ENCODE measurements at places on chromosomes 2 and 18. TPM values are rescaled to one million over a fixed set of nuclear protein-coding genes. Genes with fewer than 3 reads are reported as not detected.
A peak's percentile ranks its signal among the peaks of the same experiment; 100 is the strongest.

DNA sequence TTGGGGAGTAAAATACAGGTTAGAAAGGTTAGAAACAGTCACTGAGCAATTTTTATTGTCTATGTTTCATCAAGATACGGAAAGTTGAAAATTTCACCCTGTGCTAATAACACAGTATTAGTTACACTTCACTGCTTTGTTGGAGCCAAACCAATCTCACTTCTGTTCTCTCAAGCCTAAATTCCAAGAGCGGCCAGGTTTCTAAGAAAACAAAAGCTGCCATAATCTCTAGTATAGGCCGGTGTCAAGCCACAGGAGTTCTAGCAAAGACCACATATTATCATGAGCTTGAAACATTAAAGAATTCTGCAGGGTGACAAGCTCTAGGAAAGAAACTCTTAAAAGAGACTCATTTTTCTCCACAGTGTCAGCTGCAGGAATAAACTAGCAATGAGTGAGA is 128.7 kb downstream of the TXNL1 start:
- no peak for DNase-seq

- DNase-seq = no peak
Observed at GRCh38 chr2:44777036-44777435, 164.5 kb upstream of the SIX3 start.

DNA sequence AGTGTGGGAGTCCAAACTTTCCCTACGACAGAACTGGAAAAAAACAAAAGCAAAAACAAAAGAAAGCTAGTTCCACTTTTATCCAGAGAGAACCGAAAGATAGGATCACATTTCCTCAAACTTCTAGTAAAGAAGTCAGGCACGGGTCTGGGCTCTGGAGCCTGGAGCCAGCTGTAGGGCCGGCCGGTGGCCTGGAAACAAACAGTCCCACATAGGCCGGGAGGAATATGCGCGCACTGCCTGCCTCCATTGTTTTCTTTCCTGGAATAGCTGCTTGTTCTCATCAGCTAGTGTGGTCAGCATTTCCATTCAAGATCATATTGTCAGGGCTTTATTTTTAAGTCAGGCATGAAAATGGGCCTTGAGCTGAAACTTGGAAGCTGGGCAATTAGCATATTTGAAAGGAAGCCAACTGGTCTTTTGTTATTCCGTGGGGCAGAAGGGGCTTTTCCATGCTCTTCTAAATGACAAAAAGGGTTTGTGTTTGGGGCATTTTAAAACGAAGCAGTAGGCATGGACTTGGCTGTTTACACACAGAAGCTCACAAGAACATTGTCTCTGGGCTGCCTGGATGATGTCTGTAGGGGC is 58.7 kb upstream of the RFX8 start:
- no peak for DNase-seq

DNA sequence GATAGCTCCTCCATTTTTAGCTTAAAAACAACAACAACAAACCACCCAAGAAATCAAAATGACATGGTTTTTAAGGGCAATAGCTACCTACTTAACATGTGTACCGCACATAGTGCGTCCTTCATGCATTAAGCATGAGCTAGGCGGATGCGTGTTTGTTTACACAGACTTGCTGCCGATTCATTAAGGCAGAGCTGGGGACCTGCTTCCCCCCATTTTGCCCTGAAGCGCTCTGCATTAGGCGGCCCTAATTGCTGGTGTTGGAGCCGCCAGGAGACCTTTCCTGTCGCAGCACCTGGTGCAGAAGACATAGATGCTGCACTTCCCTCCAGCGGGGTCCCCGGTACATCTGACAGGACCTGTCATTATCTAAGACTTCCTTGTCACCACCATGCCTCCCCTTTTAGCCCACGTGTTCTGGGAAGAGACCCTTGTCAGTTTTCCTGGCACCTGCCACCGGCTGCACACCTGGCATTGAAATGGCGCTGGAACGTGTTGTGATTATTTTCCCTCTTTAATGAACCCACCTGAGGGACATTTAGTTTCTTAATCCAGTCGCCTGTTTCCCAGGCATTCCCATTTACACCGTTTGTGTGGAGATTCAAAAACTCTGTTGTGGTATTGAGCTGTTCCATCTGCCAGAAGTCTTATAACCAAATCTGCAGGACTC is 261.1 kb upstream of the RAB12 start:
- no peak for DNase-seq

- DNase-seq = peak; percentile 74
Observed at GRCh38 chr2:47357483-47357882, 45.5 kb upstream of the MSH2 start.

GRCh38 chr2:18047213-18047611 is 168.7 kb downstream of the KCNS3 start:
- no peak for DNase-seq

DNA sequence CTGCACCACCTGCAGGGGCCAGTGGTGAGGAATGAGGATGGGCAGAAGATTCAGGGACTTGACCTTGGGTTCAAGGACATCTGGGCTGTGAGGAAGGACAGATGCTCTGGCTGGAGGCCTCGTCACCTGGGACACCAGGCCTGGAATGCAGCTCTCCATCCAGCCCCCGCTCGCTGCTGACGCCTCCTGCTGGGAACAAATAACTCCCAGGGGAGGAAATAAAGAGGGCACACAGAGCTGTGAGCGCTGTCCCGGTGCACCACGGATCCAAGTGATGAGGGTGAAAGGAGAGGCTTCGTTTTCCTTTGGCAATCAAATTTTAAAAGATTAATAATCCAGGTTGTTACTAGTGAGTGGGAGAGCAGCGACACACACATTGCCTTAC is 368.0 kb upstream of the MYT1L start:
- no peak for DNase-seq

DNA sequence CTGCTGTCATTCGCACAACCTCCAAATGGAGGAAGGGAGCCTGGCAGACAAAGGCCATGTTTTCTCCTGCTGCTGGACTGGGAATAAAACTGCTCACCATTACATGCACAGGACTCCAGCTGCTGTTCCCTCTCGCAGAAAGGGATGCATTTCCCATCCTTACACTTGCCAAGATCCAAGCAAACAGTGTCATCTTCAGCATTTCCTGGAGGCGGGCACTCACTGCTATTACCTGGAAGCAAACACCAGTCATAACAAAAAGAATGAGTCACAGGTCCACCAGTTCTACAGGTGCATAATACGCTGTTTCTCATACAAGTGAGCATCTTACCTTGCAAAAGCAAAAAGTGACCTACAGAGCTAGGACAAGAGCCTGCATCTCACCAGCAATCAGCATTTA is 22.7 kb downstream of the IAH1 start:
- DNase-seq = no peak

- peak; percentile 58 for DNase-seq
Observed at GRCh38 chr2:1656326-1656960, 87.9 kb downstream of the PXDN start.

DNA sequence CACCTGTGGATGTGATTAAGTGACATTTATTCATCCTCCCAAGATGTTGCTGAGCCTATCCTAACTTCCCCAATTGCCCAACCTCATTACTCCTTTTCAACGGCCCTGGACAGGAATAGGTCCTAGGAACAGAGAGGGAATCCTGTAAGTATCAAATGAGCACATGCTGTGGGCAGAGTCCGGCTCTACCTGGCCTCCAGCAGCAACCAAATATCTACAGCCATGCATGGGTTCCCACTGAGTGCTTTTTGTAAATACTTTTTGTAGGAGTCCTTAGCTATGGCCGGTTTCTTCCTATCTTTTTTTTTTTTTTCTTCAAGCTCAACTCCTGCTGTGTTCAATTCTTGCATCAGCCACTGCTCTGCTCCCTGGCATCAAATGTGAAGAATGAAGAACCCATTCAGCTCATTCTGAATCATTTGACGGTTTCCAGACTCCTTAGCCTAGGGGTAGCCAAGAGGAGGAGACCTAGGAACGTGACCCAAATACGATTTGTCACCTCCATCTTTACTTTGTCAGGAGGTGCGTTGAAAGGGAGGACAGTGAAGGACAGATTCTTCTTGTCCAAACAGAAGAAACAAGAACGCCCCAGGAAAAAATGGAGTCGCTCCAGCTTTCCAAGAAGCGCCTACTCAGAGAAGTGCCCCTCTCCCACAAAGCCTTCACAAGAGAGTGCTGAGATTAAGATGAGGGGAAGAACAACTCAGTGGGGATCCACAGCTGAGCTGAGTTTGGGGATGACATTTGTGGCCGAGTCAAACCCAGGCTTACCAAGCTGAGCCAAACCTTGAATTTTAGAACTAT is 46.7 kb upstream of the LCLAT1 start:
- no peak for DNase-seq

- DNase-seq = peak; percentile 47
Observed at GRCh38 chr2:95385570-95385984, 16.9 kb upstream of the FAHD2A start.

DNA sequence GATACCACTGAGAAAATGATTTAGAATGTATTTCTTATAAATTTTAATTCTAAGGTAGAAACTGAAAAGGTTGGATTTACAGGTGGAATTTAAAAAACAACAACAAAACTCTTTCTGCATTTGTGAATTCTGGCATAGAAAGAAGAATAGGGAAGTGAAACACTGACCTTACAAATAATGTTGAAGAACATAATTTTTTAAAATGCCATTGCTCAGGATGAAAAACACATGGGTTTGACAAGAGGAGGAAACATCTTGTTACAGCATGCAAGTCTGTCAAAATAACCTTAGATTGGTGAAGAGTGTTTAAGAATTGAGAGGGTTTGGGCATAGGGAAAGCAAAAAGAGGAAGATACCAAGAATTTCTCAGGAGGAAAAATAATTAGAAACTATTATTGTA is 184.3 kb downstream of the UBE2E3 start:
- DNase-seq = no peak

- no peak for DNase-seq
Observed at GRCh38 chr2:23157812-23158211, 227.2 kb upstream of the KLHL29 start.

- no peak for DNase-seq
Observed at GRCh38 chr18:40532046-40532445, 1423.0 kb upstream of the PIK3C3 start.

The NOSTRIN gene
- total RNA-seq = 13.3 TPM

The SCN3A gene
- total RNA-seq = 3.6 TPM

The NPHP1 gene
- 10.3 TPM for total RNA-seq

The MYL12B gene
- total RNA-seq = 159 TPM

The PLGLB2 gene
- 1.9 TPM for total RNA-seq

The GPAT2 gene
- 0.33 TPM for total RNA-seq

The BZW1 gene
- 89.5 TPM for total RNA-seq

The NR4A2 gene
- total RNA-seq = 5.0 TPM

The FHOD3 gene
- total RNA-seq = 18.5 TPM

The DAPL1 gene
- total RNA-seq = not detected

The TACR1 gene
- 2.5 TPM for total RNA-seq

The EGR4 gene
- total RNA-seq = 0.14 TPM

Measured in sigmoid colon (tissue), 7 donors.